RPMI7951 (cell line): ENCODE measurements at places on chromosomes 11 and 22. TPM values are rescaled to one million over a fixed set of nuclear protein-coding genes. Genes with fewer than 3 reads are reported as not detected.

GRCh38 chr22:31841078-31841827, 87.4 kb downstream of the DEPDC5 start:
- no peak for DNase-seq

DNA sequence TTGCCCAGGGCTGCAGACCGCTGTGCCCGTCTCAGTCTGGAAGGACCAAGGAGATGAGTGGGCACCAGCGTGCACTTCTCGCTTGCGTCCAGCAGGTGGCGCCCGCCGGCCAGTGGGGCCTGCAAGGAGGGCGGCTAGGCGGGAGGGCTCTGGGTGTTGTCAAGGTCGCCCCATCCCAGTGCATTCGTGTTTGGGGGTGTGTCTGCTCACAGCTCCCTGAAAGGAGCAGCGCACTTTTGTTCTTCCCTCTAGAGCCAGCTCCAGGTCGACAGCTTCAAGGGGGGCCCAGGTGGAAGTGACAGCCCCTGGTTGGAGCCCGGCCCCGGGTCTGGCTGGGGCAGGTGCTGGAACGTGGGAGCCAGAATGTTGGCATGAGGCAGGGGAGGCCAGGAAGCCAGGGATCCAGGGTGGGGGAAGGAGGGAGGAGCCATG, 23.4 kb upstream of the MPPED1 start:
- DNase-seq: peak; percentile 44

GRCh38 chr11:75189911-75190310, 39.0 kb downstream of the SLCO2B1 start:
- no peak for DNase-seq

DNA sequence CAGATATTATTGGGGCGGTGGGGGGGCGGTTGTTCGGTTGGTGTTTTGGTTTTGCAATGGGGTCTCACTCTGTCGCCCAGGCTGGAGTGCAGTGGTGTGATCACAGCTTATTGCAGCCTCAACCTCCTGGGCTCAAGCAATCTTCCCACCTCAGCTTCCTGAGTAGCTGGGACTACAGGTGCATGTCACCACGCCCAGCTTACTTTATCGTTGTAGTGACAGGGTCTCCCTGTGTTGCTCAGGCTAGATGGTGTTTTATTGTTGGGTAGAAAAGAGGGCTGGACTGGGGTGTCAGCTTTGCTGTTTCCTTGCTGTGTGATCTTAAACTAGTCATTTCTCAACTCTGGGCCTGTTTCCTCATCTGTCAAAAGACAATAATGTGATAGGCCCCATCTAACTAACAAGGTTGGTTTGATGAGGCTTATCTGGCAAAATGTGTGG, 17.5 kb upstream of the MYH9 start:
- no peak for DNase-seq

Gene LIF
- 3.1 and 4.1 TPM in 2 replicates for total RNA-seq

Gene MRPL17
- 98.0 and 98.4 TPM in 2 replicates for total RNA-seq

Gene ANKK1
- total RNA-seq: 0.20 and 0.24 TPM in 2 replicates

Gene EMSY
- 30.7 and 33.3 TPM in 2 replicates for total RNA-seq

Gene TMEM223
- 41.0 and 55.3 TPM in 2 replicates for total RNA-seq
